ENCODE measurements at places on chromosomes 5 and 9.

DNA sequence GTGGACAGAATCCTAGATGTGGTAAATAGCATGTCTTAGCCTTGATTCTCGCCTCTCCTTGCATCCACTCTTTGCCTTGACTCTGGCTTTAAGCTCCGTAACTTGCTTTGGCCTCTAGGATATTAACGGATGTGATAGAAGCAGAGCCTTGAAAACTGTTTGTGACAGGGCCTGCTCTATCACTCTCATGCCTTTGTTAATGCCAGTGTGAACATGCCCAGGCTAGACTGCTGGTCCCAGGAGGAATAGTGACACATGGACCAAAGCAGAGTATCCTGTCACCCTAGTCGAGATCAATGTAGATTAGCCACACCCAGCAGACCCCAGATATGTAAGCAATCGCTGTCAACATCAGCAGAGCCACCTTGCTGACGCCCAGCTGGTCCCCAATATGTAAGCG lies 109.9 kb upstream of the C9orf72 start:
- DNase-seq, result no peak

- no peak for DNase-seq
Observed at GRCh38 chr5:110790673-110791072, 51.9 kb downstream of the SLC25A46 start.

- DNase-seq, result no peak
Observed at GRCh38 chr9:33236571-33236970, 3.4 kb upstream of the SPINK4 start.

DNA sequence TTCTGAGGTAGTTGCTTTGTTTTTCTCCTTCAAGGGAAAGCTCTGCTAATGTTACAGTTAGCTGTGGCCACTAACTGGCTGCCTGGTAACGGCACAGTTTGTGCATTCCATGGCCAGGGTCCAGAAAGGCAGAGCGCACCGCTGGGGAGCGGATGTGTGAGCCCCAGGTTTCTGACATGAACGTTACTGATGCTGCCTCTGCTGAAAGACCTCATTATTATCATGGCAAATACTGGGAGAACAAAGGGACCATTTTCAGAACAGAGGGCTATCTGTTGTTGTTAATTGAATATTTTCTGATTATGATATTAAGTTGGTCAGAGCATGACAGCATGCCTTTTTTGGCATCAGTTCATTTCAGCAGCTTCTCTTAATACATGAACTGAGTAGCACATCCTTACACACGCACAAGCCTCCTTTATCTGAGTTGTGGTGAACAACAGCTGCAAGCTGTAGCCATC lies 134.1 kb downstream of the NUDT12 start:
- no peak for DNase-seq

GRCh38 chr5:59473611-59474010 lies 419.9 kb downstream of the PDE4D start:
- DNase-seq, result no peak

GRCh38 chr5:68287976-68288706 lies 72.6 kb downstream of the PIK3R1 start:
- DNase-seq, result peak; percentile 87

GRCh38 chr5:96127538-96127937 lies 165.9 kb upstream of the ELL2 start:
- DNase-seq, result no peak

GRCh38 chr5:137056676-137057075 lies 442.4 kb downstream of the SPOCK1 start:
- DNase-seq, result no peak
